ENCODE measurements at places on chromosomes 6 and 20. TPM values are rescaled to one million over a fixed set of nuclear protein-coding genes. Genes with fewer than 3 reads are reported as not detected.

DNA sequence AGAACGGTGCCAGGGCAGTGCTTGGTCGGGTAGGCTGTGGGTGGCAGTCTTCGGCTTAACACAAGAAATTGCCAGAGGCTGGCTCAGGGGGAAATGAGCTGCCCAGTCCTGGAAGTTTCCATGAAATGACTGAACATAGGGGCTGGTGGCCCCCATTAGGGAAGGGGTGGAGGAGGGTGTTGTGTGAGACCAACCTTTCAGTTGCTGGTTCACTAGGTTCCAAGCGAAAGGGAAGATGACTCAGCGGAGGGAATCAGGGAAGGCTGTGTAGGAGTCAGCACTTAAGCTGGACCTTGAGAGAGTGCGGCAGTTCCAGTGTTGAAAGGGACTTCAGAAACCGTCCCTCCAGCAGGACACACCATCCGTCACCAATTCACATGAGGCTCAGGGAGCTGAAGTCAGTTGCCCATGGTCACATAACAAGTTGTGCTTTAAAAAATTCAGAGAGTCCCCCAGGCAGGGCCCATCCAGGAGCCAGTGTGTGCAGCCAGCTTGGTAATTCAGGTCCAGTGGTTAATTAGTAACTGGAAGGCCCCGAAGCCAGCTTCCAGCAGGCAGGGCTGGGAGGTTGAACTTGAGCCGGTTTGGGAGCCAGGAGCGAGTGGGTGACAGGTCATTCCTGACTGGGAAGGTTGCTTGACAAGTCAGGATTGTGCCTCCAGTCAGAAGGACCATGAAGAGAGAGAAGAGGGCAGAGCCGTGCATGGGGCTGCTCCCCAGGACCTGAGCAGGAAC lies at the start of gene SGK2:
Gene SGK2, plus strand, starts transcription at position 616 of the 735 bp plus-strand sequence. CDS start 7,469 bp downstream, outside the sequence.
- H3K4me1 ChIP-seq = no peaks in the 10 kb centered on the region
- H3K27ac ChIP-seq = no peak within 1 kb of the TSS
- H3K27me3 ChIP-seq = no peaks in the 10 kb centered on the region
- no peaks in the 10 kb centered on the region for H3K36me3 ChIP-seq

- no peaks in the 10 kb centered on the region for H3K36me3 ChIP-seq
- H3K4me3 ChIP-seq = no peak overlapping the region
- H3K4me1 ChIP-seq = no peaks in the 10 kb centered on the region
- H3K27me3 ChIP-seq = no peaks in the 10 kb centered on the region
- DNase-seq = no peak
These were observed 253.7 kb upstream of the HSF2 start for GRCh38 chr6:122145741-122146240.

The OGFR gene
- 77.4 TPM for total RNA-seq

The ZFP57 gene
- not detected for total RNA-seq

GRCh38 chr6:85864453-85865401 lies 222.0 kb upstream of the SYNCRIP start:
- H3K4me1 ChIP-seq = no peaks in the 10 kb centered on the region
- H3K27ac ChIP-seq = peak overlapping the region; percentile 82
- H3K36me3 ChIP-seq = no peaks in the 10 kb centered on the region
- no peak for DNase-seq

DNA sequence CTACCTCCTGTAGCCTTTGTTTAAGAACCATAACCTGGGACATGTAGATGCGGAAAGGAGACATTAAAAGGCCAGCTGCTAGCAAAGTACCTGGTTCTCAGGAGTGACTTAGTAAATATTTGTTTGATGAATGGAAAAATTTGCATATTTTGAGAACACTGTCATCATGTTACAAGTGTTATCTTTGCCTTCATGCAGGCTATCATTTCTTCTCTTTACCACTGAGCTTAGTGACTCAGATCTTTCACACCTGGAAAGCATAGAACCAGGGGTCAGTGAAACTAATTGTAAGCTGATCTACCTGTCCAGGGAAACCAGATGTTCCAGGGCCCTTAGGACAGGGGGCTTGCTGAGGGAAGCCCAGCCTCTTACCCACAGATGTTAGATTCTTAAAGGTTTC lies 5.4 kb downstream of the ZFP57 start:
- H3K27me3 ChIP-seq = peaks cover under 1% of the 10 kb centered on the region
- H3K36me3 ChIP-seq = no peaks in the 10 kb centered on the region
- no peak for DNase-seq
- H3K4me1 ChIP-seq = no peaks in the 10 kb centered on the region
- no peak overlapping the region for H3K4me3 ChIP-seq
